ENCODE measurements at places on chromosomes 4 and X.

DNA sequence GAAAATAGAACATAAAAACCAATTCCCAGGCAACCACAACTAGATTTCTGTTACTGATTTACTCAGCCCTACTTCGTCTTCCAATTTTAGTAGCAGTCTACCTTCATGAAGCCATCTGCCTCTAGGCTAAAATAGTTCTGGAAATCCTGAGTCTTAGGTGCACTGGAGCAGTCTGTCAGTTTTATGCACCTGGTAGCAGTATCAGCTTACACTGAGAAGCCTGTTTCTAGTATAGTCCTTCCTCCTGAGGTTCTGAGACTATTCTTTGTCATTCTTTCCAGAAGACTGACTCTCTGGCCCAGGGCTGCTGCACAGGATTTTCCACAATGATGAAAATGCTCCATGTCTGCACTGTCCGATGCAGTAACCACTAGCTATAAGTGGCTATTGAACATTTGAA lies 16.9 kb upstream of the HPRT1 start:
- no peak for DNase-seq

DNA sequence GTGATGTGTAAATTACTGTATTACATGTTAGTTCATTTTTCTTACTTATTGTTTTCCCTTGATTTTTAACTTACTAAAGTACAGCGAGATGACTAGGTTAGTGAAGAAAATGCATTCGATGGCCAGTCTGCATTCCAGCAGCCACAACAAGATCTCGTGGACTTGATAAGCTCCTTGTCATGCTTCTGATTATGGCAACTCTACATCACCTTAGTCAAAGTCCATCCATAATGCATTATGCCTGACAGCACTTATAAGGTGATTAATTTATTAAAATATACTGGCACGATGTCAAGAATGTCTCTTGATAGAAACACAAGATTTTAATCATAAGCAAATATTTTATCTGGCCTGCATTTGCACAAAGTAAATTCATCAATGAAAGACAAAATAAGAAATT lies 109.9 kb upstream of the NAP1L5 start:
- DNase-seq = peak; percentile 14

- peak; percentile 13 for DNase-seq
Observed at GRCh38 chrX:153874366-153875125, 11.4 kb downstream of the L1CAM start.

- no peak for DNase-seq
Observed at GRCh38 chr4:8613421-8614364, 21.1 kb downstream of the CPZ start.

- DNase-seq = no peak
Observed at GRCh38 chr4:146310319-146311021, 96.1 kb downstream of the REELD1 start.

DNA sequence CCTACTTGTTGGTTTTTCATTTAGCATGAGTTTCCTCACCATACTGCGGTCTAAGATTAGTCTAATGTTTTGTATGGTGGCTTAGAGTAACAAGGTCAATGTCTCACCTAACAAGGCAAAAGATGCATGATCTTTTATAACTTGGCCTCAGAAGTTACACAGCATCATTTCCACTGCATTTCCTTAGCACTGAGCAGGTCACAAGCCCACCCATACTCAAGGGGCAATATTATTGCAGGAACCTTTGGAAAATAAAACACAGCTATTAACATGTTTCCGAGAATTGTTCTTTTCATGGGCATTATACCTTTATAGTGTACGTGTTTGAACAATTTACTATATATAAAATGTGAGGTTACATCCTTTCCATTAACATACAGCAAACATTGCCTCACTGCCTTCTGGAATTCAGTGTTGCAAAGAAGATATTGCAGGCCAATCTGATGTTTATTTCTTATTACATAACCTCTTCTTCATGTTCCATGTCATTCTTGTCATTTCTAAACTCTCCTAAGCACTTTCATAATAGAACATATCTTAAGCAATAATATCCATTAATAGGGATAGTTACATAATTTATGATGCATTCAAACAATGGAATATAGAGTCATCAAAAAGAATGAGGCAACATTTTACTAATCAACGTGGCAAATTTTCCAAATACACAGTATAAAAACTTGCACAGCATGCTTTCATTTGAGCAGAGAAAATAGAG lies 153.8 kb downstream of the AREG start:
- DNase-seq = no peak

- no peak for DNase-seq
Observed at GRCh38 chrX:115068896-115069295, 51.5 kb upstream of the IL13RA2 start.

GRCh38 chr4:28835501-28835900 lies 1884.7 kb upstream of the PCDH7 start:
- DNase-seq = no peak

GRCh38 chrX:72247206-72247942 lies 8.5 kb upstream of the ERCC6L start:
- no peak for DNase-seq

GRCh38 chrX:1537031-1537715 lies at the start of gene P2RY8:
Gene P2RY8, minus strand, starts transcription at chrX:1537185. Its CDS starts 70,627 bp downstream, at chrX:1466558.
- DNase-seq = peak; percentile 1

DNA sequence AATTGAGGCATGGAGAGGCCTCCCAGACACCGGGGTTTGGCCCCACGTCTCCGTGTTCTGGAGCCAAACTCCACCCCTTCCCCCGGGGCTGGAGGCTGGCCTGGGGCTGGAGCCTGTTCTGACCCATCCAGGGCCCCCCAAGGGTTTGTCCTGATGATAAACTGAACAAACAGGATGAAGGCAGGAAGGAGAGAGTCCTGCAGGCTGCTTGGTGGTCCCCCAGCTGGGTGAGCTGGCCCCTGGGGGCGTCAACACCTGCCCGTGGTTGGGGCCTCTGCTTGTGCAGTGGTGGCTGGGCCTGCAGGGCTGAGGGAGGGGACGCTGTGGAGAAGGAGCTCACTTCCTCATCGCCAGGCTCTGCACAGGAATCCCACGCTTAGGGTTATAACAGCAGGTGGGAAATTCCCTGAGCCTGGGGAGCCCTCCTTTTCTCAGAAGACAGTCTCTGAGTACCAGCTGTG lies 2.3 kb downstream of the SH3TC1 start:
- no peak for DNase-seq

- peak; percentile 83 for DNase-seq
Observed at GRCh38 chrX:154738011-154738738, 12.7 kb downstream of the GAB3 start.

GRCh38 chr4:176762661-176763308 lies 29.9 kb downstream of the VEGFC start:
- no peak for DNase-seq

- DNase-seq = peak; percentile 22
Observed at GRCh38 chr4:86961605-86962295, 26.9 kb downstream of the AFF1 start.

Data from EH (cell line).